ENCODE measurements at places on chromosomes 6 and 20. TPM values are rescaled to one million over a fixed set of nuclear protein-coding genes. Genes with fewer than 3 reads are reported as not detected.

The SYCP2L gene
- not detected for total RNA-seq

The LPA gene
- not detected for total RNA-seq

The XKR7 gene
- not detected for total RNA-seq

The LY6G5B gene
- total RNA-seq: 2.1 TPM

The SPO11 gene
- total RNA-seq: not detected

The RAET1E gene
- not detected for total RNA-seq

The FAM162B gene
- 31.2 TPM for total RNA-seq

The RAET1L gene
- not detected for total RNA-seq

The PEX7 gene
- 9.7 TPM for total RNA-seq

The EYS gene
- not detected for total RNA-seq

The NELFCD gene
- 42.2 TPM for total RNA-seq

The BPIFB2 gene
- total RNA-seq: not detected

The FAM217A gene
- total RNA-seq: not detected

Measured in epithelial cell of alveolus of lung (primary cell).